ENCODE measurements at places on chromosomes 7 and 10. TPM values are rescaled to one million over a fixed set of nuclear protein-coding genes. Genes with fewer than 3 reads are reported as not detected.

Gene CRTAC1
- 0.28 TPM for total RNA-seq

Gene SH2B2
- 1.2 TPM for total RNA-seq

Gene MSMB
- total RNA-seq: not detected

Gene ZNF3
- 17.4 TPM for total RNA-seq

Gene IL2RA
- total RNA-seq: not detected

Gene FOXI2
- not detected for total RNA-seq

Gene SYNPO2L
- total RNA-seq: under 0.01 TPM

Gene CTAGE4
- 0.28 TPM for total RNA-seq

Data from regular cardiac myocyte (primary cell).